ENCODE measurements at places on chromosomes 11 and 22.

- no peak for DNase-seq
Measured at GRCh38 chr11:16001044-16001568, 355.2 kb downstream of the SOX6 start.

DNA sequence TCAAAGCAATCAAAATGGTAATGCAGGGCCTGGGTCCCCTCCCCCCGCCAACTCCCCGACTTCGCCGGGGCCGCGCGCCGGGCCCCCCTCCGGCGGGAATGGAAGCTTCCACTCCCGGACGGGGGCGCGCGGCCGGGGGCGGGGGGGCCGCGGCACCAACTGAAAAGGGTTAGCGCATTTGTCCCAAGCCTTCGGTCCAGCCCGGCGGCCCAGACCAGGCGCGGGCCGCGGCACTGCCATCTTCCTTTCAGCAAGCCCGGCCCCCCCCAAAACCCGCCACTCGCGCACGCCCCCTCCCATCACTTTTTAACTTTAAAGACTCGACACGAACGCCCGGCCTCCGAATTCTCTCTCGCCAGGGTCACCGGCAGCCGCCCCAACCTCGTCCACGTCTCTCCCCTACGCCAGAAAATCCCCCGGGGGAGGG is 2.8 kb downstream of the PHF21B start:
- DNase-seq, result no peak

- DNase-seq, result no peak
Measured at GRCh38 chr11:61837411-61838005, 9.4 kb downstream of the FADS2 start.

DNA sequence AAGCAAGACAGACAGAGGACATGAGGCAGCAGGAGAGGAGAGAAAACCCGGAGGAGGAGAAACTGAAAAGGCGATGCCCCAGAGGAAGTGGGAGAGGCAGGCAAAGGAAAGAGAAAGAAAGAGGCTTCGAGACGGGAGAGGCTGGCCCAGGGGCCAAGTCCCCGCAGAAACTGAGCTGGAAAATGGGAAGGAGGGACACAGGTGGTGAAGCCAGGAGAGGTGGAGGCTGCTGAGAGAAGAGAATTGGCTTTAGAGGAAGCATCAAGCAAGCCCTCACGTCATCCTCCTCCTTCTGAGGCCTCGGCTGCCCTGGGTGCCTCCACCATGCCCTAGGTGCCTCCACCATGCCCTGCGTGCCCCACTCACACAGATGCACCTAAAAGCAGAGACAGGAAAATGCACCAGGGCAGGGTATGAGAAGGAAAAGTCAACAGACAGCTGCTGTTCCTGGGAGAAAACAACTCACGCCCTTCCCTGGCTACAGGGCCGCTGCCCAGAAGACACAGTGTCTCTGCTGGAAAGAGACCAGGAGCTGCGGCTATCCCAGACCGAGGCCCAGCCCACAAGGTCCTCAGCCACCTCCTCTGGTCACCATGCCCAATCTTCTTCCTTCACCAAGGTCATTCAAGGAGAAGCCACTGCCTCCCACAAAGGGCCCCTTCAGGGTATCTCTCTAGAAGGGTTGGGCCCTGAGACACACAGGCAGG is 14.3 kb downstream of the FXYD6 start:
- no peak for DNase-seq

DNA sequence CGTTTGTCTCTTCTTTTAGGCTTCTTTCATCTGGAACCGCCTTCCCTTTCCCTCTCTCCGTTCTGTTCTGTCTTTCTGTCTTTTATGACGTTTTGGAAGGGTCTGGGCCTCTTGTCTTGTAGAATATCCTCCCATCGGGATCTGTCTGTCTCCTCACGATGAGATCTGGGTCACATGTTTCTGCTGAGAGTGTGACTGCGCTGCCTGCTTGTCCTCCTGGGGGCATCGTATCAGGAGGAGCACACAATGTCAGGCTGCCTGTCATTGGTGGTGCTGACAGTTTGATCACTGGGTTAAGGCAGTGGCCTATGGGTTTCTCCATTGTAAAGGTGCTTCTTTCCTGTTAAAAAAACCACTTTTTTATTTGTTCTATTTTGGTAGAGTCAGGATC is 60.4 kb upstream of the PARVG start:
- no peak for DNase-seq

- DNase-seq, result no peak
Measured at GRCh38 chr11:112597286-112597790, 336.7 kb upstream of the PLET1 start.

DNA sequence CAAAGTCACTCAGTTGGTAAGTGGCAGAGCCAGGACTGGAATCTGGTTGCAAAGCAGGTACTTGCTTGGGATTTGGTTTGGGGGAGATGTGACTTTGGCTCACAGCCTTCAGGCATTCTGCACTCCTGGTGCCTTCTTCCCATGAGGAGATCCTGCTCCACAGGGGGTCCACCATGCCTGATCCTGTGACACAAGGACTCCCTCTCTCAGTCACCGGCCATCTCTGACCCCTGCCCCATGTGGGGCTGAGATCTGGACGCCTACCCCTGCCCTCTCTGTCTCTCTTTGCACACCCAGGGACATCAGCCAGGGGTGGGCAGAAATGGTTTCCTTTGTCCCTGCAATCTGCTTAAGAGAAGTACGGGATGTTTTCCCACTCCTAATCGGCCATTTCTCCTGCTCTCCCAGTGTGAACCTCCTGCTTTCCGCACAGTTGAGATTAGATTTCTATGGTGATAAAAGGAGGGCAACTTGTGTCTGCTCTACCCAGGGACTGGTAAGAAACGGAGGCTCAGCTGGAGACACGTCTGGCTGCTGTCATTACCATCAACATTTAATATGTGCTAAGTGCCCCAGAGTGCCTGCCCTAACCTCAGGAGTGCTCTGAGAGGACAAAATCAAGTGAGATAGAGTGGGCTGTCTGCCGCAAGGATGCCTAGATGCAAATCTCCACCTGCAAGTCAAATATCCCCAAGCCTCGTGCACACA is 11.1 kb upstream of the FXYD6 start:
- DNase-seq, result peak; percentile 76

- DNase-seq, result no peak
Measured at GRCh38 chr22:44390613-44390970, 77.8 kb upstream of the SHISAL1 start.

- DNase-seq, result no peak
Measured at GRCh38 chr22:27175021-27175838, 517.8 kb downstream of the MIAT start.

GRCh38 chr11:88535916-88536547 is 198.5 kb upstream of the CTSC start:
- no peak for DNase-seq

- no peak for DNase-seq
Measured at GRCh38 chr22:37370306-37370979, 56.8 kb downstream of the ELFN2 start.

DNA sequence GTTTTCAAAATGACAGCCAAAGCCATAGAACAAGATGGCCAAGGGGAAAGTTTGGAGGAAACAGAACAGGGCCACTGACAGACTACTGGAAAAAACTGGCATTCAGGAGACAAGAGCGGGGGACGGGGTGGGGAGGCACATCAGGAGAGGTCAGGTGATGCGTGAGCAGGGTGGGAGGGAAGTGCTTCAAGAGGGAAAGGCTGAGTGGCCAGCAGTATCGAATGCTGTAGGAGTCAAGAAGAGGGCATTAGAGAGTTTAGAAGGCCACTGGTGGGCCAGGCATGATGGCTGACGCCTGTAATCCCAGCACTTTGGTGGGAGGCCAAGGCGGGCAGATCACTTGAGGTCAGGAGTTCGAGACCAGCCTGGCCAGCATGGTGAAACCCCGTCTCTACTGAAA is 8.2 kb downstream of the GTPBP1 start:
- no peak for DNase-seq

- no peak for DNase-seq
Measured at GRCh38 chr11:47573321-47573720, 5.4 kb downstream of the KBTBD4 start.

DNA sequence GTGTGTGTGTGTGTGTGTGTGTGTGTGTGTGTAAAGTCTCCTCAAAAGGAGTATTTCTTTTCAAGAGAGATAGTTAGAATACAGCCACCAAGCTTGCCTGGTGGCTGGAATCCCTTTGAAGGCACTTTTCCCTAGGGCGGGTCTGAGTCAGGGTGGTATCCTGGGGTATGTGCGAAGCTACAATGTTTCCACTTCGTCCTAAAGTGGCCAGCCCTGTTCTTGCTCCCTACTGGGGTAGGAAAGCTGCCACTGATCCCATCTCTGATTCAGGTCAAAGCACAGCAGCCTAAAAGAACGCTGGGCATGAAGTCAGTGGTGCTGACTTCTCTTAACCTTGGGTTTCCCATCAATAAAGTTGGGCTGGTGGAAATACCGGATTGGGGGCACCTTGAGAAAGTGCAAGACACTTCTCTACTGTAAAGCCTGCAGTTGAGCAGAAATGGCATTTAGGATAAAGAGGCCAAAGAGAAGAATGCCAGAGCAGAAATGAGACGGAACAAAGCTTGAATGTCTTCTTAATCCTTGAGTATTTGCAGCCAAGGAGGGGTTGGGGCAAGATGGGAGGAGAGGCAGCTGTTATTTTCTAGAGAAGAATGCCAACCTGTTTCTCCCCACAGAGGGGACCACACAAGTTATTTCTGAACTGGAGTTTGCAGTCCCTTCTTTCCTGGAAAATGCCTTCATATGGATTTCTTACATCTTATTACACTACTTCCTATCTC is 35.3 kb downstream of the ZNRF3 start:
- no peak for DNase-seq

GRCh38 chr11:77559686-77560401 is 29.9 kb upstream of the AQP11 start:
- no peak for DNase-seq

DNA sequence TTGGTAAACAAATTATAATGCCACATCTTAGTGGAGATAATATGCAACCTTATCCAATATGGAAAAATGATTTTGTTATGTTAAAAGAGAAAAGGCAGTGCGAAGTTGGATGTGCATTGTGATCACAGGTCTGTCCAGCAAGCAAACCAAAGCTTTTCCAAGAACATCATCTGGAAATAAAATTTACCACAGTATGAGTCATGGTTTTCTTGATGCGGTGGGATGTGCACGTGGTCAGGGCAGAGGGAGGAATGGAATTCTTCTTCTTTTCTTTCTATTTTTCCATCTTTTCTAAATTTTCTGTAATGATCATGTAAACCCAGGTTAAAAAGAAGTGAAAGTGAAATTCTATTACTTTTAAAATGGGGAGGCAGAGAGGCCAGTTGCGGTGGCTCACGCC is 169.8 kb downstream of the C11orf91 start:
- no peak for DNase-seq

DNA sequence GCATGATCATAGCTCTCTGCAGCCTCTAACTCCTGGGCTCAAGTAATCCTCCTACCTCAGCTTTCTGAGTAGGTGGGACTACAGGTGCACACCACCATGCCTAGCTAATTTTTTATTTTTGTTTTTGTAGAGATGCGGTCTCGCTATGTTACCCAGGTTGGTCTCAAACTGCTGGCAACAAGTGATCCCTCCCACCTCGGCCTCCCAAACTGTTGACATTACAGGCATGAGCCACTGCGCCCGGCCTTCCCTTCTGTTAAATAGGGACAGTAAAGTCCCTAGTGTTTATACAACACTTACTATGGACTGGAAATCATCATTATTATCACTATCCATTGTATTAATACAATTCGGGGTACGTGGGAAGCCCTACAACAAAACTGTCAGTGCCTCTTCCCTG is 12.6 kb downstream of the SELENOM start:
- DNase-seq, result no peak

- no peak for DNase-seq
Measured at GRCh38 chr11:117410861-117411710, 83.4 kb downstream of the CEP164 start.

GRCh38 chr11:5298451-5298850 is 3.3 kb downstream of the OR51B4 start:
- no peak for DNase-seq

GRCh38 chr11:130054966-130055365 is 14.7 kb upstream of the APLP2 start:
- no peak for DNase-seq

DNA sequence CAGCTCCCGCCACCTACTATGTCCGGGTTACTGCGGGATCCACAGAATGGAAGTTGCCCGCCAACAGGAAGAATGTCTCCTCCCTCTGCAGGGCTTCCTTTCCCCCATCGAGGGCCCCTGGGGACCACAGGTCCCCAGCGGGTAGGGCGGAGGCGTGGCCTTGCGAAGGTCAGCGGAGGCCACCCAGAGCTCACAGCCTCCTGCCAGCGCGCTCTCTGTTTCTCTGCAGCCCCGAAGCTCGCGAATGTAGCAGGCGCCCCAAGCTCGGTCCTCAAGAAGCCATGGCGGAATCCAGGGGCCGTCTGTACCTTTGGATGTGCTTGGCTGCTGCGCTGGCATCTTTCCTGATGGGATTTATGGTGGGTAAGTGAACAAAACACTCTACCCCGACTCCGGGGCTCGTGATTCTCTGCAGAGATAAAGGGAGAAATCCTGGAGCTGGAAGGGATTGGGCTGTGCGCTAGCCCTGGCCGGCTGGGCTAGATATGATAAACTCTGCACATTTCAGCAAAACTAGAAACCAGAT is at the start of gene NAALAD2:
NAALAD2 (plus strand) TSS at position 186 of the 526 bp plus-strand sequence; CDS start at position 282, 96 bp downstream.
- no peak for DNase-seq

- DNase-seq, result no peak
Measured at GRCh38 chr11:66929753-66930152, 28.4 kb downstream of the PC start.

DNA sequence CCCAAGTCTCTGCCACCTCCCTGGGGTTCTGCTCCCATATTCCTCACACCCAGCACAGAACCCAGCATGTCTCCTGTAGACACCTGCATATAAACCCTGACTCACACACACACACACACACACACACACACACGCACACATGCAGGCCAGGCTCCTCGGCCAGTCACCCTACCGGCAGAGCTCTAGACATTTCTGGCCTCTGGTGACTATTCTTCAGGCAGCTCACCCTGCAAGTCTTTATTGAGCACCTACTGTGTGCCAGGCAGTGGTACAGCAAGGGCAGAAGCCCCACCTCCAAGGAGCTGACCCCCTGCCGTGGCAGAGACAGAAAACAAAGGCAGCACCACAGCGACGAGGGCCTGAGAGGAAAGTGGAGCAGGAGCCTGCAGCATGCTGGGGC is 50.3 kb downstream of the CDKN1C start:
- DNase-seq, result no peak

- DNase-seq, result no peak
Measured at GRCh38 chr11:1437500-1437899, 47.8 kb downstream of the BRSK2 start.

GRCh38 chr11:114140826-114141225 is 81.3 kb downstream of the ZBTB16 start:
- DNase-seq, result no peak

Data from NCI-H187 (cell line).